ENCODE measurements at places on chromosomes 4 and X.

DNA sequence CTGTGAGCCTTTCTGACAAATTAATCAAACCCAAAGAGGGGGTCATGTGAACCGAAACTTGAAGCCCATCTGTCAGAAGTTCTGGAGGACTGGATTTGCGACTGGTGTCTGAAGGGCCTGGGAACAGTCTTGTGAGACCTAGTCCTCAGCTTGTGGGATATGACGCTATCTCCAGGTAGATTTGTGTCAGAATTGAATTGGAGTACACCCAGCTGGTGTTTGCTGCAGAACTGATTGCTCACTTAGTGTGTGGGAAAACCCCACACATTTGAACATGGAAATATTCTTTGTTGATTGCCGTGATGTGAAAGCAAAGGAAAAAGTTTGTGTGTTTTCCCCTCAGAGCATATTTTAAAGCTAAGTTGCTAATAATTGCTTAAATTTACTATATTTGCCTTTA lies 30.3 kb upstream of the TMSB15B start:
- DNase-seq, result no peak

DNA sequence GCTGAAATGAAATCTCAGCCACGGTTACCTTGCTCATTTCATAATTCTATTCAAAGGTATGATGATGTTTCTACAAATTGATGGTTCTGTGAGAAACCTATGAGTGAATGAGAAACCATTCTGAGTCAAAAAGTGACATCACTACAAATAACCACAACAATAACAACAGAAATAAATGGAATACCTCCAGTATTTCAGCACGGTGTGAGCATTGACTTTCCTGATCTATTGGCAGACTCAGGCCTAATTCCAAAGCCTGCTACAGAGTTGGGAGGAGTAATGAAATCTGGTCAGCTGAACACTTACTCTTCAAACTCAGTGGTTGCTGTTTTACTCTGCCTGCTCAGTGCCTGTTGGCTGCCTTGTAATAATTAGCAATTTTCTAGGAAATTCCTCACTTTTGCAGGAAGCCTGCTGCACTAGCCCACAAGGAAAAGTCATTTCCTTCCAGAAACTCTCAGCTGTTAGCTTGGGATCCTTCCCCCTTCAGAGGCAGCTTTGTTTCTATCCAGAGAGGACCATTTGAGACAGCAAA lies 18.8 kb upstream of the SYNPO2 start:
- no peak for DNase-seq

GRCh38 chrX:10569946-10570345 lies 50.4 kb downstream of the MID1 start:
- DNase-seq, result no peak

GRCh38 chr4:53780736-53781400 lies 189.6 kb upstream of the LNX1 start:
- no peak for DNase-seq

DNA sequence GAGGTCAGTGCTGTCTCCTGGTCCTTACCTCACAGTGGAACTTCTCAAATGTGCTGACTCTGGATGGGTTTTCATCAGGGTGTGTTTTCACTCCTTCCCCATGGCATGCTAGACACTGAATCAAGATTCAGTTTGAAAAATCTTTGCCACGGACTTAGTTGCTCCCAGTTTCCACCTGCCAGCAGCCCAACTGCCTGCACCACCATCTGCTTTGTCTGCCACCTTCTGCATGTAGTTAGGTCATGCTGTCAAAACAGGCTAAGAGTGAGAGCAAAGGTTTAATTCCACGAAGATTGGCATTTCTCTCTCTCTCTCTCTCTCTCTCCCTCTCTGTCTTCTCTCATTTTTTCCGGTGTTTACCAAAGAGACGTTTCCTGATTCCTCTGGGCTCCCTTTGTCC lies 258.0 kb upstream of the EDNRA start:
- DNase-seq, result no peak

- DNase-seq, result peak; percentile 81
These were observed 51.2 kb upstream of the CHRNA9 start for GRCh38 chr4:40283968-40284367.

DNA sequence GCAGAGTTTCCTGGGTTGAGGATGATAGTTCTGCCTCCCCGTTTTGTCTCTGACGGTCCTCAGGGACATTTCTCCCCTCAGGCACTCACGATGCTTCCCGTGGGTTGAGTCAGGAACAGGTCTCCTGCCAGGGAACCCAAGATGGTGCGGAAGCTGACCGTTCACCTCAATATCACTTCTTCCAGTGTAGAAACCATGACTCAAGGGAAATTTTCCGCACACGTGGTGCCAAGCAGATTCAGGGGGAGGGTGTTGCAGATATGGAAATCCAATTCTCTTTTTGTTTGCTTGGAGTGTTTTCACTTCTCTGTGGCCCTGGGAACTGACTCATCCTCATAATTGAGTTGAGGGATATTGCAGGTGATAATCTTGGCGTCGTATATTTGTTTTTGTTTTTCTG lies 46.7 kb downstream of the CXorf49B start:
- DNase-seq, result no peak

DNA sequence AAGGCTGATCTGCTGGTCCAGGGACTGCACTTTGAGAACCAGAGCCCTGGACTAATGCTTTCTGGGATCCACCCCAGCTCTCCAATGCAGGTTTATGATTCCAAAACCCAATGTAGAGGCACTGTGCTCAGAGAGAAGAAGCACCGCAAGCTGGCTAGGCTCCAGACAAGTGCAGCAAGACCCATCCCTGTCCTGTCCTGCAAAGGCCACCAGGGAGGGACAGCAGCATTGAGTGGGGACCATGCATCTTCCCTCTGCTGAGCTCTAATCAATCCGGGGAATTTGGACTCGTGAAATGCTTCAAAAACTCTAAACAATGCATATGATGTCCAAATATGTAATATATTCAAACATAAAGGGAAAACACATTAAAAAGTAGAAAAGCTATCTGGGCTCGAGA lies 10.8 kb upstream of the NSG1 start:
- DNase-seq, result no peak

GRCh38 chr4:87121341-87122065 lies 98.9 kb downstream of the KLHL8 start:
- DNase-seq, result no peak

DNA sequence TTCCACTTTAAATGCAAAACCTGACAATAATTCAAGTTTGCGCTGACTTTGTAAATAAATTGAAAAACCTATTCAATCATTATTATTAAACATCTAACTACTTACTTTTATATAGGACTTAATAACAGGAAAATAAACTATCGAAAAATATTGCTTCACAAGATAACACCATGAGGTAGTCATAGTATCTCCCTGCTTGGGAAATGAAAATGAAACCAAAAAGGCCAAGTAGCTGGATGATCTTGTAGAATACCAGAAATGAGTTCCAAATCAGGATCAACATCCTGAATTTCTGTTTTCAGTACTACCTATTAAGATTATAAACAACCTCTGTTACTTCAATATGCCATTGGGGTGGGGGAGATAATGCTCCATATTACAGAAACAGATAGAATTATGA lies 58.9 kb downstream of the CHIC2 start:
- no peak for DNase-seq

DNA sequence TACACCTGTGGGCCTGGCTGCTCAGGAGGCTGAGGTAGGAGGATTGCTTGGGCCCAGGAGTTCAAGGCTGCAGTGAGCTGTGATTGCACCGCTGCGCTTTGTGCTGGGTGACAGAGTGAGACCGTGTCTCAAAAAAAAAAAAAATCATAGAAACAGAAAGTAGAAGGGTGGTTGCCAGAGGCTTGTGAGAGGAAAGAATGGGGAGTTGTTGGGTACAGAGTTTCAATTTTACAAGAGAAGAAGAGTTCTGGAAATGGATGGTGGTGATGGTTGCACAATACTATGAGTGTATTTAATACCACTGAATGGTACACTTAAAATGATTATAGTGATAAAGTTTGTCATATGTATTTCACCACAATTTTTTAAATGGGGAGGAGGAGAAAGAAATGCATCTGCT lies 10.2 kb upstream of the GLOD5 start:
- no peak for DNase-seq

DNA sequence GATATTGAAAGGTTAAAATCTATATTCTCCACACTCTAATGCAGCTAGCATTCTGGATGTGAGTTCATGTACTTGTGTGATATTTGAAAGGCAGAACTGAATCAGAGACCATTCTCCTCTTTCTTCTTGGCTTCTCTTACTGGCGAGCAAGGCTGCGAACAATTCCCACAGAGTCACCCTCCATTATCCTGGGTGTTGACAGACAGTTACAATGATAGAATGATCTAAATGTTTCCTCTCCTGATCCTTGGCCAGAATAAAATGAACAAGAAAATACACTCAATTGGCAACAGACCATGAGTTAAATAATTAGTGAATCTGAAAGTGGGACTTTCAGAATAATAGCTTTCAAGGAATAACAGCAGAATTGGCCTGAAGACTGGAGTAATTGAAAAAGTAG lies 342.8 kb downstream of the RAPGEF2 start:
- no peak for DNase-seq

DNA sequence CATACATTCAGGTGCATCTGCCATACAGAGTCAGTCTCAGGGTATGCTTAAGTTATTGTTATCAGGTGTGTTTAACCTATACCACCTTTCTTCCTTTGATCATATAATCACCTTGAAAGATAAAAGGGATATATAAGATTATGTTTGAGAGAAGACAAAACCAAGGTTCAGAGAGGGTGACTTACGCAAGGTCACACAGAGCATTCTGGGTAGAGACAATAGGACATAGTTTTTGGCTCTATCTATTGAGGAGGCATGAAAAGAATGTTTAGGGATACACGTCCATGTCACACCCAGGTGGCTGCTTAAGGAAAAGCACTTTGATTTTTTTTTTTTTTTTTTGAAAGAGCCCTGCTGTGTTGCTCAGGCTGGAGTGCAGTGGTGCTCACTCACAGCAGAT lies 327.1 kb upstream of the RPS6KA3 start:
- DNase-seq, result no peak

DNA sequence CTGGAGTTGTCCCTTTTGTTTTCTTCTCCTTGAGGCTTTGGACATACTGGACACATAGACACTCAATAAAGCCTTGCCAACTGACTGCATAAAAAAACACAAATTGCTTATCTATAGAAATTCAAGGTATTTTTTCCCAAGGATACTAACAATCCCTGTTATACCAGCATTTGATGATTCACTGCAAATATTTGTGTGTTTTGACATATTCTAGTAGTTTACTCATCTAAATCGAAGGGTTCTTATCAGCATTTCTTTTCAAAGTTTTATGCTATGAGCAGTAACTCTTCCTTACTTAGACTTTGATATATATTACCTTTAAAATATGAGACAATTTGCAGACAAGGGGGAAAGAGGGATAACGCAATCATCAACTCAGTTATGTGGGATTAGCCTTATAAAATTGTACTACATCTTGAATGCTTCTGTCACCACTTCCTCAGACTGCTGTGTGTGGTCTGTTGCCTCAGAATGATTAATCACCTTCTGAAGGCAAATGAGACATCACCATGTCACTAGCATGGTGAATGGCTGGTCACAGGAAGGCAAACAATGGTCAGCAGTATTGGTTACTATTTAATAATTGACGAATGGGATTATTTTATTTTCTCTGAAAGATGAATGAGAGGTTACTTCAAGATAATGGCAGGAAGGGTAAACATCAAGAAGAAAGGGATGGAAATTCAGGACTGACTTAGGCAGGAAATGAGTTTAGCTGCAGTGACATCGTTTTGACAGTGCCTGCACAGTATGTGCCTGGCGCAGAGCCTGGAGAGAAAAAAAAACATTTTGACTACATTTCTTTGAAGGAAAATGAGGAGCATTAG lies 544.3 kb upstream of the CNKSR2 start:
- DNase-seq, result no peak

DNA sequence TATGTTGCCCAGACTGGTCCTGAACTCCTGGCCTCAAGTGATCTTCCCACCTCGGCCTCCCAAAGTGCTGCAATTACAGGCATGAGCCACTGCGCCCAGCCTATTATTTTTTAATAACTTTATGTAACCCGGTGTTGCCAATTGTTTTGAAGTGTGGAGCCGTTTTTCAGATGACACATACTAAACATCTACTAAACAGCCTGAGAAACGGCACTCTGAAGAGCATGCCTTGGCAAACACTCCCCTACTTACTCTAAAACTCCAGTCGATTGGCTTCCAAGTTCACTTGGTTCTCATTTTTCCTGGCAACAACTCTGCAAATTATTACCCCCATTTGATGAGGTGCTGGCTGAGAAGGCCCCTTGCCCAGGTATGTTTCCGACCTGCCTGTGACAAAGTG lies 131.1 kb downstream of the GPR143 start:
- no peak for DNase-seq

Data from T-cell (primary cell).